Osteoblast (primary cell): ENCODE measurements at places on chromosomes 4 and X.

- DNase-seq, result no peak
Observed at GRCh38 chr4:80417019-80417418, 81.5 kb downstream of the CFAP299 start.

- no peak for DNase-seq
Observed at GRCh38 chr4:38634047-38634759, 29.8 kb upstream of the KLF3 start.

GRCh38 chrX:149467920-149468319 is 37.2 kb downstream of the IDS start:
- no peak for DNase-seq

GRCh38 chrX:151875270-151876026 is 37.2 kb upstream of the MAGEA4 start:
- no peak for DNase-seq

DNA sequence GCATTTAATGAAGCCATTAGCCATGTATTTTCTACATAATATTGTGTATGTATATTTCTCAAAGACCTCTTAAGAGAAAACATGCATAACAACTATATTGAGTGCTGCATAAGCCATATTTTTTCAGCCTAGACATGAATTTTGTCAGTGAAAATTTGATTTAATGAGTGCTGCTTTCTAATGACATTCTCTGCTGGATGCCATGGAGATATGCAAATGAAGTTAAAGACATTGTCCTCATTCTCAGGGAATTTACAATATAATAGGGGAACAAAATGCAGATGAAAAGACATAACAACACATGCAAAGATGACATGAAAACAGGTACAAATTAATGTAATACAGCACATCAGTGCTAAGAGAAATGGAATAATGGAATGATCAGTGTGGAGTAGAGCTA is 118.7 kb downstream of the ATOH1 start:
- DNase-seq, result no peak

DNA sequence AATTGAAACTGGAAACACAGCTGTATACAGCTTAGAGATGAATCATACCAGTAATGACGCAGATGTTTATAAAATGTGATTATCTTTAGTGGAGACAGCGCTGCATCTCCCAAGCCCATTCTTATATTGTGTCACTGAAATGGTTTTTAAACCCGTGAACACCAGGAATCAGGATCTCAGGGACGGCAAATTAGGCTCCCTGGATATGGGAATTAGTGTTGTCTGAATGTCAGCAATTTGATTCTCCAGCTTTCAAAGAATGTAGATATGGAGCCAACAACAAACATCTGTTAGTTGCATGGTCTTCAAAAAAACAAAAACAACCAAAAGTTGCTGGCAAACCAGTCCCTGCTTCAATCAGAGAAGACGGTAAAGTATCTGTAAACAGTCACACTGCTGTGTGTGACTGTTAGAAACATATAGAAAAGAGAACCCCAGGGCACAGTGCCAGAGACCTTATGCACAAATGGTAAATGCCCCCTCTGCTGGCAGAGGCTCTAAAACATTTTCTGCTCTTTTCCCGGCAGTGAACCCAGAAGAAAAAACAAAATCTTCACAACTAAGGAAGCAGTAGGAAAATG is 351.9 kb upstream of the FTHL17 start:
- DNase-seq, result no peak

DNA sequence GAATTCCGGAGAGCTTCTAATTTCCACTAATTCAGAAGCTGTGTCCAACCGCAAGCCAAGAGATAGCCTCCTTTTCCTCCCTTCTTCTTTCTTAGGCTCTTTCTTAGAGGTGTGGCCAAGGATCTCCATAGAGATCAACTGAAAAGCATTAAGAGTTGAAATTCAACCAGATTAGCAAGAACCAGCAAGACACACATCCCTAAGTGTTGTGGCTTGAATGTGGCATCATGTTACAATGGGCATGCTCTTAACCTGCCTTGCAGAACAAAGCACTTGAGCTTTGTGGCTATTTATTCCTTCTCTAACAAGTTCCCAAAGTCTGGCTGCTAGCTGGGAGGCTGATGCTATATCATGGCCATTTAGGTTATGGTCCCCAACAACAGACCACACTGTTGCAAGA is 10.4 kb downstream of the ANOS1 start:
- no peak for DNase-seq

- DNase-seq, result no peak
Observed at GRCh38 chr4:76200771-76201231, 12.8 kb downstream of the SCARB2 start.

- peak; percentile 81 for DNase-seq
Observed at GRCh38 chr4:78058591-78059523, 1.7 kb downstream of the FRAS1 start.

DNA sequence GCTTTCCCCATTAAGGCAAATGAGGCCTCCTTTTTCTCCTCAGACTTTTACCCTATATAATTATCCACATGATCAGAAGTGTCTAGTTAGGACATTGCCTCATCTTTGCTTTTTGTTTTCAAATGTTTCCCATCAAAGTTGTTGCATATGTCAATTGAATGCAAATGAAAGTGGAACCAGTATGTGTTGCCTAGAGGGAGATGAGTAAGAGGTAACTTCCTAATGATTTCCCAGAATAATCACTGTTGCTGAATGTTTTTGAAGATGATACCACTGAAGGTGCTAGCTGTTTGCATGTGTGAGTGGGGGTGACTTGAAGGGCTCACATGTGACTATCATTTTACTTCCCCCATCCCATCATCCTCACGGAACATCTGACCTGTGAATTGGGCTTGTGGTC is 33.9 kb downstream of the PAK3 start:
- no peak for DNase-seq

- peak; percentile 78 for DNase-seq
Observed at GRCh38 chr4:22179124-22179874, 230.7 kb upstream of the KCNIP4 start.

DNA sequence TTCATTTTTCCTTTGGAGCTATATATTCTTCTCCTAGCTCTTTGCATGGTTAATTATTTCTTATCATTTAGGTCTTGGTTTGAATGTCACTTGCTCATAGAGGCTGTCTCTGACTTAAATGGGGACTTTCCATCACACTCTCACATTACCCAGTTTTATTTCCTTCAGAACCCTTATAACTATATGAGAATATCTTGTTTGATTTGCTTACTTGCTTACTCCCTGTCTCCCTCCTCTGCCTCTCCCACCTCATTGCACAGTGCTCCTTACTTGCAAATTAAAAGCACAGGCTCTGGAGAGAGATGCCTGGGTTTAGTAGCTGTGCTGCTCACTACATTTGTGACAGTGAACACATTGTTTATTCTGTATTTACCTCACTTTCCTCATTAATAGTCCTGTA is 174.6 kb downstream of the SOWAHB start:
- no peak for DNase-seq

DNA sequence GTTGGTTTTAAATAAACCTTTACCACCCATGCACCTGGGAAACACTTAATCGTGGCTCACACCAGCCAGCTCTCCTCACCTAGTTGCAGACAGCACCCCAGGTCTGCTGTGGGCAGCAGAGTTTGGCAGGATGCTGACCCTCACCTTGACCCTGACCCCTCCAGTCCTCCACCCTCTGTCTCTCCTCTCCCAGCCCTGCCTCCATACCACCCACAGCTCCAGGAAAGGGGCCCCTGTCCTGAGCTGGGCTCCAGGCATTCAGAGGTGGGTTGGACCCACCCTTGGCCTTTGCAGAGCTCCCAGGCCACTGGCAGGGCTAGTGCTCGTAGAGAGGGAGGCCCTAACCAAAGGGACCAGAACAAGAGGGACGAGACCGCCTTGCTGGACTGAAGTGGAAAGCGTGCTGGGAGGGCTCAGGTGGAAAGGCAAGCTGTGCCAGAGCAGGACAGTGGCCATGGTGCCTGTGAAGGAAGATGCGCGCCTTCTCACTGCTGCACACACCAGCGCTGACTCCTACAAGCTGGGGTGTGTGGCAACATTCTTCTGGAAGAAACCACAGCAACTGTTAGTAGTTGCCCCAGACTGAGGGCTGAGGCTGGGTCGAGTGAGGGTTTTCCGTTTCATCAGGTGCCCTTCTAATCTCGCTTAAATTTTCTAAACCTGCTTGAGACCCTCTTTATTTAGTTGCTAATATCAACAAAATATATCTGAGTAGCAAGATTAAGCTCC is 10.7 kb upstream of the S100P start:
- peak; percentile 36 for DNase-seq

GRCh38 chr4:176277162-176277904 is 8.3 kb upstream of the ASB5 start:
- DNase-seq, result peak; percentile 84

GRCh38 chr4:13611283-13611842 is 16.2 kb downstream of the BOD1L1 start:
- no peak for DNase-seq

DNA sequence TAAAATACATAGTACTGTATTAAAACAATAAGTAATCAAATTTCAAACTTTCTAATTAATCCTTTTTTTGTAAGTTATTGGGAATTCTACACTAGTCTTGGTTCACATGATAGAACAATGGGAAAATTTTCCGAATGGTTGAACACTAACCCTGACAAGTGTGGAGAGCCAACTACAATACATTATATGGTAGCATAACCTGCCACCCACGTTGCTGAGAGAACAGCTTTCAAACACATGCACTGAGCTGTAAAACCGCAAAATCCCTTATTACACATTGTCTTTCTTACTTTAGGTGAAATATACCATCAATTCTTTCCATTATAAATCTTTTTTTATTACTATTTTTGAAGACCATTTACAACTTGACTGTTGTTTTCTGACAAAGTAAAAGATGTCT is 54.7 kb downstream of the ANAPC10 start:
- no peak for DNase-seq

GRCh38 chrX:96591421-96591820 is 93.2 kb upstream of the DIAPH2 start:
- no peak for DNase-seq

DNA sequence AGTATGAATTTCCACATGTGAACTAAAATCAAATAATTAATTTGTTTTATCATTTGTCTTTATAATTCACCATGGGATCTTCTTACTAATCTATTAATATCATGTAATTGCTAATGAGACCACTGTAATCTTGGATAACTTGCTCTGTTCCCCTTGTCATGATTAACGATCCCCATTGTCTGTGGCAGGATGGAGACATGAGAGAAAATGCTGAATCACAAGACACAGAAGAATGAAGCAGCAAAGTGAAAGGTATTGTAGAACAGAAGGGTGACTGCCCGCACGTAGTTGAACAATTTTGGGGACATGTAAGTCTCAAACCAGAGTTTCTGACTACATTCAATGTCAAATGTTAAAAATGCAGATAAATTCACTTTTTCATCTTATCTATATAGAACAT is 135.2 kb downstream of the EPHA5 start:
- no peak for DNase-seq

DNA sequence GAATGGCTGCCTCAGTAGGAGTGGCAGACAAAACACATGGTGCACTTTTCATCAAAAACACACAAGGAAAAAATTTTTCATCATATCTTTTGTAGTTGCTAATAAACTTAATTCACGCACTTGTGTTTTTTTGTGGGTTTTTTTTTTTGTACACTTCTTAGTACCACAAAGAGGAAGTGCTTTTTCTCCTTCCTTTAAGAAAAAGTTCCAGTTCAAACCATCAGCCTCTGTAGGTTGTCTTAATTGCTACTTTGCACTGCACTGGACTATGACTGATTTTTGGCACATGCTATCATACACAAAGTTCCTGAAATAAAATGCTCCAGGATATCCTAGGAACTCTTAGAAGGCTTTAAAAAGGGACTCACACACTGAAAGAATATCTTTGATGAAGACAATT is at the start of gene PHEX:
PHEX (plus strand) TSS at position 242 of the 400 bp plus-strand sequence. CDS start 681 bp downstream, outside the sequence.
- DNase-seq, result no peak

DNA sequence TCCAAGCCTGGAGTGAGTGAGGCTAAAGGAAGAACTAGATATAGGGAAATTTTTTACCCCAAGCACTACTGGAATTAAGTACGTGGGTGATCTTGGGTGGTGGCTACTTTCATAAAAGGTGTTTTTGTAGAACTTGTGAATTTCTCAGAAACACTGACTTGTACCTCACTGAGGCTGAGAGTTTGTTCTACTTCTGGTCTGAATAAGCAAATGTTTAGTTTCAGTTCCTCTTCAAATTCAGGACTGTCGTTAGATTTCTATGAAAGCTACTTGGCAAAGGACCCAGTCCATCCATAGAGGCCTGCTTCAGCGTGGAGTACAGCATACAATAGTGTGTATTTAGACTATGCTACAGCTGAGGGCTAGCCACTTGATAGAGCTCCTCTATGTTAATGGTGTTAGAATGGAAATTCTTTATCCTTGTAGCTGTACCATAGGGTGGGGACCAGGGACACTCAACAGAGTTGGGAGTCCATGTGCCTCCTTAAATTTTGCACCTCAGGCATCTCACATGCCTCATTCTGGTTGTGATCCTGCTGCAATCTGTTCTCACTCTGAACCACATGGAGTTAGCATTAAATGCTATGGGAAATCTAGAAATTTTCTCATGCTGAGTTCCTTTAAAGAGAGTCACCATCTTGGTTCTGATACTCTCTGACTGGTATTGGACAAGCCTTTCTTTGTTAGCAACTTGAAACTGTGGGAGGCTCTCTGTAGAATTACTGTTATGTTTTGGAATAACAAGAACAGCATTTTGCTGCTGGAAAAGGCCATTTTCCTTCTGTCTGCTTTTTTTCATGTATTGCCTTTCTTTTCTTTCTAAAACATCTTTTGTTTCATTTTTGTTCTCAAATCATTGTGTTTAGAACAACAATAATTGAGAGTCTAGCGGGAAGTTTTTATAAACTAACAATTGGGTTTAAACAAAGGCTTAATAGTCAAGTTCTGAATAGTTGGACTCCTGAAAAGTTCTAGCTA is 86.8 kb downstream of the PDGFRA start:
- no peak for DNase-seq

- no peak for DNase-seq
Observed at GRCh38 chr4:79502081-79502480, 94.1 kb upstream of the GK2 start.

GRCh38 chr4:144504883-144505282 is 141.1 kb upstream of the HHIP start:
- DNase-seq, result no peak

GRCh38 chr4:179447308-179447707 is 2005.1 kb upstream of the AGA start:
- no peak for DNase-seq

- DNase-seq, result no peak
Observed at GRCh38 chr4:28082686-28083390, 1222.2 kb downstream of the STIM2 start.
